Stimulated activated CD8-positive, alpha-beta memory T cell treated with anti-CD3 and anti-CD28 coated beads, Interleukin-7, amount 100 ng/mL, for 24 hours (primary cell): ENCODE measurements at places on chromosomes 7 and 10.

DNA sequence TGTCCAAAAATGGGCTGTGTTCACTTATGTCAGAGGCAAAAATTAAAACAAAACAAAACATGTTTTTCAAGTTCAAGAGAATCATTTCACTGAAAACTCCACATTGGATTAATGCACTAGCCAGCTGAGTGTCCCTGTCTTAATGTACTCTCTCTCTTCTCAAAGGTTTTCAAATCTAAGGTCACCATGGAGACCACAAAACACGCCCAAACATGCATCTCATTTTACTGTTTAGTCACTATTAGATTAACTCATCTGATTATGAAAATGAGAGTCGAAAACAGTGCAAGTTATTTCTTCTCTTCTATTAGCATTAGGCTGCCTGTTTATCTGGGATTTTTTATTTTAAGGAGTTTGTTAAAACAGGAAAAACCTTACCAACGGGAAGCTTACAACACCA lies 70.8 kb upstream of the ASAH2 start:
- DNase-seq, result no peak

GRCh38 chr10:90458571-90458970 lies 399.3 kb downstream of the HTR7 start:
- DNase-seq, result no peak

GRCh38 chr7:138876326-138876725 lies 78.3 kb upstream of the ATP6V0A4 start:
- no peak for DNase-seq

DNA sequence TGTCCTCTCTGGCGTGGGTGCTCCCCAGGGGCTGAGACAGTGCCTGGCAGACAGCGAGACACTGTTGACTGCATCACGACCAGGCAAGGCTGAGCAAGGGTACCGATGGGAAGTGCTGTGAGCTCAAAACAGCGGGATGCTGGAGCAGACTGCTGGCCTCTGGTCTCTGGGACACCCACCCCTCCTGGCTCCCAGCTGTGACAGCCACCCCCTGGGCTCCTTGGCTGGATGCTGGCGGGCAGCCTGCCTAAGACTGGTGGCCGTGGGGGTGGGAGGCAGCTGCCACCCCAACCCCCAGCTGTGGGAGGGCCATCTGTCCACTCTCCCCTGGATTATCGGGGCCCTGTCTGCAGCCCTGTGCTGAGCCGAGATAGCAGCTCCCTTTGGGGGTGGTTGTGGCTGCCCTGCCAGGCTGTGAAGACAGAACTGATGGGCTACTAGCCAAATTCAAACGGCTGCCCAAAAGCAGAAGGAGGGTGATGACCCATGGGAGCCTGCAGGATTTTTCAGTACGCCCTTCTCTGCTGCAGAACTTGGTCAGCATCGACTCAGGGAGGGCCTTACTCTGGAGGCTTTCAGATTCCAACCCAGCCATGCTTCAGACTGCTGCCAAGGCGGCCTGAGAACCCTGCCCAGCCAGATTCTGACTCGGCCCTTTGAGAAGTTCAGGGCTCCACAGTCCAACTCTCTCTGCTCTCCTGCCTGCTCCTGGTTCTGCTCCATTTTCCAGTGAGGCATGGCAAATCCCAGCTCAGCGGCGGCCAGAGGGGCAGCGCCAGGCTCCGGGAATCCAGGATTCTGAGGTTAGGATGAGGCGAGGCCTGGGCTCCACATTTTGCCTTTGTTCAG lies 125.3 kb downstream of the NEURL1 start:
- no peak for DNase-seq

- no peak for DNase-seq
These were observed 26.2 kb upstream of the ECHDC3 start for GRCh38 chr10:11715815-11716494.

DNA sequence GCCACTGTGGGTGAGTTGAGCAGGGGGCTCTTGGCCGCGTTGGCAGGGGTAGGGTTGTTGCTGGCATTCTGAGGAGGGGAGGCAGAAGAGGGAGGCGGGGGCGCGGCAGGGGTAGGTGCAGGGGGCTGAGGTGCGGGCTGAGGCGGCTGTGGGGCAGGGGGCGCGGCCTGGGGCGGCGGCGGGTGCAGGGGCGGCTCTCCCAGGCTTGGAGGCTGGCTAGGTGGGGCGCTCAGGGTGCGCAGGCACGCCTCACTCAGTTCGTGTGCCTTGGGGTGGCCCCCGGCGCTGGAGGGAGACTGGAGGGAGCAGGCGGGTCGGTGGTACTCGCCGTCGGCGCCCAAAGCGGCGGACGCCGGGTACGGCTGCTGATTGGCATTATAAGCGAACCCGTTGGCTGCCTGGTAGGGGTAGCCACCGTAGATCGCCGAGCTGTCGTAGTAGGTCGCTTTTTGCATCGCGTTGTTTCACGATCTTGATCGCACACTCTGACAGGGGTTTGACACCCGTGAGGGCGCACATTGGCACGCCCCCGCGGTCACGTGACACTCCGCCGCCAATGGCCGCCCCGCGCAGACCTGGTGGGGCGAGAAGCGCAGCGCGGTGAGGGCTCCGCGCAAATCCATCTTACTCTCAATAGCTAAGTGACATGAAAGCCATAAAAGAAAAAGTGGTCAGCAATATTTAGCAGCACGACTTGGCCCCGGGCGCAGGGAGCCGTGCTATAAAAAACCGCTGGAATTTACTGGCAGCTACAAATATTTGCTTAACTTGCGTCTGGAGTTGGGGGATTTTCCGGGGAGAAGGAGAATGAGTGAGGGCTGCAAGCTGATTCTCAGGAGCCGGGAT lies 7.9 kb upstream of the HOXA2 start:
- DNase-seq, result no peak

- no peak for DNase-seq
These were observed 6.2 kb upstream of the ZAN start for GRCh38 chr7:100726996-100727761.

DNA sequence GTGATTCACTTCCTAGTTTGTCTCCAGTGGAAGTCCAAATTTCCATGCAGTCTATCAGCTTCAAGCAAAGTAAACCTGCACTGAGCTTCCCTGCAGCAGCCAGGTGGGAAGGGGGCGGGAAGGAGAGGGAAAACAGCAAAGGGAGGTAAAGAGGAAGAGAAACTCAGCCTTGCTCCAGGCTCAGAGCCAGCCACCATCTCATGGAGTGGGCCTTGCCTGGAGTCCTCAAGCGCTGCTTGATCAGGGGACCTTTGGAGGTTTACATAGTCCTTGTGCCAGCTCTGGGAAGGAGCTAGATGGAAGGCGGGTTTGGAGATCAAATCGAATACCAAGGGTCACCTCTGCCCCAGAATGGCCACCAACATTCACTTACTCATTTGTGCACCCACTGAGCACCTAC lies 7.4 kb downstream of the CRTAC1 start:
- DNase-seq, result no peak

GRCh38 chr7:1961701-1962276 lies 271.0 kb downstream of the MAD1L1 start:
- no peak for DNase-seq

GRCh38 chr7:3455806-3456595 lies 154.9 kb downstream of the SDK1 start:
- no peak for DNase-seq

- no peak for DNase-seq
These were observed 539 bp upstream of the MKLN1 start for GRCh38 chr7:131327049-131327625.

DNA sequence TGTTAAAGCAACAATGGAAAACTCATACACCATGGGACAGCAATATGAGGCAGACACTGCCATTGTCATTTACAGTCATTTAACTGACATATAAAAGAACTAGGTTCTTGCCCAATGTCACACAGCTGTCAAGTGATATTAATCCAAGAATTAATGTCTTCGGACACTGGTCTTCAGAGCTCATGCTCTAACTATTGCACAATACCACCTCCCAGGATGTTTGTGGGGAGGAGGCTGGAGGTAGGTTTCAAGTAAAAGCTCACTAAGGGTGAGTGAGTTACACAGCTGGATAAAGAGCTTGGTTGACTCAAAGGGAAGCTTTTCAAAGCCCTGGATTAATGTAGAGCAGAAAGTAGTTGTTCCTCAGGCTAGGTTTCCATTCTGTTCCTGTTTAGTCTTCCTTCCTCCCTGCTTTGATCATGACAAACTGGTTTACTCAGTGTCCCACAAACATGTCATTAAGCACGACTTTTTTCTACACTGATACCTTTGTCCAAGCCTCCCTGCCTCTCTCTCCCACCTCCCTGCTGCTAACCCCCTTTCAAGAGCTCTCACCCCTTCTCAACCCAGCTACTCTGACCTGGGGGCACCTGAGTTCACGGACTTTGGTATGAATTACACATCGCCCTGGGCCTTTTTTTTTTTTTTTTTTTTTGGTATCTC lies 987 bp upstream of the EXOC6 start:
- DNase-seq, result no peak

- no peak for DNase-seq
These were observed 420.4 kb downstream of the HTR7 start for GRCh38 chr10:90437452-90437851.

- no peak for DNase-seq
These were observed 285.2 kb downstream of the PTPRN2 start for GRCh38 chr7:158302274-158303070.

DNA sequence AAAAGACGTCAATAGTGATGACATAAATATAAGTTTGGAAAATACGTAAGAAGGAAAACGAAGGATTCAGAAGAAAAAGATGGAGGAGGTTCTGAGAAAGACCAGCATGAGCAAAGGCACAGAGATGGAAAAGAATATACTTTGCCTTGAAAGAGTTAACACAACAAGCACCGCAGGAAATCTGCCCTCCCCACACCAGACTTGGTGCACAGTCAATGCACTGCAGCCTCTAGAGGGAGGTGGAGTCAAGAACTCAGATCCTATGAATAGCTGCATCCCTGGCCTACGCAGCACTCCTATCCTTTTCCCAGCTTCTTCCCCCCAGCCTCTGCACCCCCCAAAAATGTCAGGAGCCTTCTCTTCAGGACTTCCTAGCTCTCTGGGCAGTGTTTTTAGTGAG lies 1370.6 kb upstream of the LRRTM3 start:
- no peak for DNase-seq

DNA sequence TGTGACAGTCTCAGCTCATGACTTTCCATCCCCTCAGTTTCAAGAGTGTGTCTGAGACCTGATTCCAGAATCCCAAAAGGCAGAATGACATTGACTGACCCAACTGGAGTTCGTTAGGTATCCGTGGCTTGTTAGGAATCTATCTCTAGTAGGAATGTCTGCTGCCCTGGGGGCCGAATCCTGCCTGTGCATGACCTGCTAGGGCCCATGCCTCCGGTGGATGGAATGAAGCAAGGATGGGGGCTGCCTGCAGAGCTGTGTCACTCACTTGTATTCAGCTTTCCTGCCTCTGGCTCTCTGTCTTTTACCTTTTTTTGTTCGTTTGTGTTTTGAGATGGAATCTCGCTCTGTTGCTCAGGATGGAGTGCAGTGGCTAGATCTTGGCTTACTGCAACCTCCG lies 129.5 kb downstream of the SDK1 start:
- DNase-seq, result no peak

GRCh38 chr7:95684505-95684904 lies 87.8 kb upstream of the DYNC1I1 start:
- DNase-seq, result no peak

- DNase-seq, result no peak
These were observed 395.6 kb downstream of the ADRA2A start for GRCh38 chr10:111472445-111472844.

DNA sequence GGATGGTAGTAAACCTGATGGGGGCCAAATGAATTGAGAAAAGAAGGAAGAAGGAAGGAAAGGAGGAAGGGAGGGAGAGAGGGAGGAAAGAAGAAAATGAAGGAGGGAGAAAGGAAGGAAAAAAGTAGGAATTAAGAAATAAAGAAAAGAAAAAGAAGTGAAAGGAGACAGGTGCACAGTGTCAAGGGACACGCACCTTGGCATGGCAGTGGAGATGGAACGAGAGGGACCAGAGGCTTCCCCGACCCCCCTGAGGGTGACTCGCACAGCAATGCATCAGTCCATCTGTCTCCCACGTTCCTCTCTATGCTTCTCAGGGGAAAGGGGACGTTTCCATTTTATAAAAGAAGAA lies 199.6 kb downstream of the CXCL12 start:
- no peak for DNase-seq

DNA sequence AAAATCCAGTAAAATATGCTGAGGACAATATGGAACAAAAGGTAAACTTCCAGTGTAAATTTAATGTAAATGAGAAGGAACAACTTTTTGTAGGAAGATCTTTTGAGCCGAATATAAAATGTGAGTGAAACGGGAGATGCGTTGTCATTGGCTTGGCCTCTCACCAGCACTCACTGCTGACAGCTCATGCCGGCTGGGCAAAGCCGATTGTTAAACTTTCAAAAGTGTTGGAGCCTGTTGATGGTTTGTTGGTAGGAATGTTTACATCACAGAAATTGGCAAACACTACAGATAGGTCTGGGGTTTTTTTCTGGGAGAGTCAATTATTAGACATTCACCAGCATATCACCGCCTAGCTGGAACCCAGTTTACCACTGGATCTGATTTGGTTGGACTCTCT lies 6.1 kb downstream of the PSTK start:
- no peak for DNase-seq

DNA sequence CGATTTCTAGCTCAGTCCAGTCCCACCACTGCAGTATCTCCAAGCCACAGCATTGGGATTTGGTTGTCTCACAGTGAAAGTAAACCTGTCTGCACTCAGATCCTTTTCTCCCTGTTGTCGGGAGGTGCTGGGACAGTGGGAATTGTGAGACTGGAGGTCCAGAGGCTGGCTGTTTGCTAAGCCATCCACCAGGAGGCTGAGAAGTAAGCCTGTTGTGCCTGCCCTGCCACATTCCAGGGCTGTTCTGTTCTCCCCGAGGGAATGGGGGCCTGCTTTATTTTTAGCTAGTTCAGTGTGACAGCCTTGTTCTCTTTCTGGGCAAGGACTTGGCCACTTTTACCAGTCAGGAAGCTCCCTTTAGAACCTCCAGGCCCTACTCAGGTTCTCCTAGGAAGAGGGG lies 54.9 kb downstream of the HK1 start:
- DNase-seq, result no peak

GRCh38 chr10:4343873-4344272 lies 482.1 kb upstream of the AKR1E2 start:
- no peak for DNase-seq

DNA sequence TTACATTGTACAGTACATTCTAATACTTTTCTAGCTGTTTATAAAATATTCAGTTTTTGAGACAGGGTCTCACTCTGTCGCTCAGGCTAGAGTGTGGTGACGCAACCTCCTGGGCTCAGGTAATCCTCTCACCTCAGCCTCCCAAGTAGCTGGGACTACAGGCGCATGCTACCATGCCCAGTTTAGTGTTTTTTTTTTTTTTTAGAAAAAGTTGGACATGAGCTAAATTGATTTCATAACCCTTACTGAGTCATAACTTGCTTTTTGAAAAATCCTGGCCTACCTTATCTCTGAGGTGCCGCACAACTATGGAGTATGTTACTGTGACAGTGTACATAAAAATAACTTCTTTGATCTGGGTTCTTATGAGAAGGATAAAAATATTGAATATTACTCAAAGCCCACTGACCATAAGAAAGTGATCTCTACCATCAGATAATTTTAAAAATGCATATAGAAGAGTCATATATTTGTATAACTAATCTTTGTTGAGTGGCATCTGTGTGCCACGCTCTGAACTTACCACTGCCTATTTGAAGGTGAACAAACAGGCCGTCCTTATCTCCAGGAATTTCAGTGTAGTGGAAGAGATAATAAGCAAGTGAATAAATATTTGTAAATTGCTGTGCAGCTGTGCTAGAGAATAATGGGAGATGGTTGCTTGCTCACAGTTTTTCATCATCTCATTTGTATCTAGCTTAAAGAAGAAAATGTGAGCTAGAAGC lies 73.2 kb downstream of the PPP1R9A start:
- DNase-seq, result no peak
